ENCODE measurements at places on chromosomes 16 and 17.

DNA sequence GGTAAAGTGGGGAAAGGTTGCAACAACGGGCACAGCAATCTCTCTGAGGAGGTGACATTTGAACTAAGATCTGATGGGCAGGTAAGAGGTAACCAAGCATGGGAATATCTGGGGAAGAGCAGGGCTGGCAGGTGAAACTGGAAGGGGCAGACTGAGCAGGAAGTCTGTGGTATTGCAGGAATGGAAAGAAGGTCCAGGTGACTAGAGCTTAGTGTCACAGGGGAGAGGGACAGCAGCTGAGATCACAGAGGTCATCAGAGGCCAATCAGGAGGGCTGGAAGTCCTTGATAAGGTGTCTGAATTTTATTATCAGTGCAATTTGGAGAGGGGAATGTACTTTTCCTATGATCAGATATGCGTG is 73.3 kb upstream of the DHX40 start:
- DNase-seq = no peak

GRCh38 chr16:12002447-12003006 is 26.0 kb downstream of the SNX29 start:
- no peak for DNase-seq

DNA sequence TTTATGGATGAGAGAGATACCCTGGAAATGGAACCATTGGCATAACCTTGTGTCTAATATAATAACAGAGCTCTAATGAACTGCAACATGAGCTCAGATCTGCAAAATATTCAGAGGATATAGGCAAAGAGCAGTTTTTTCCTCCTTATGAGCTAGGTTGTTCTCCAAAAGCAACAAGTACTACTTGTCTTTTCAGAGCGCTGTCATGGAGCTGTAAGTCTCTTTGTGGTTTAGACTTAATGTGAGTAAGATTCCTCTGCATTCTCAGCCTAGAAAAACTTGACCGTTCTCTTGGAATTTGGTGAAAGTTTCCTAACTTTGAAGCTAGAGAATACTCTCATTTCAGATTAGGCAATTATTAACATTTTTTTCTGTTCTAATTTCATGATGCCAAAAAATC is 85.2 kb downstream of the FTO start:
- DNase-seq = peak; percentile 58

- peak; percentile 48 for DNase-seq
Observed at GRCh38 chr16:62225675-62226074, 189.4 kb upstream of the CDH8 start.

DNA sequence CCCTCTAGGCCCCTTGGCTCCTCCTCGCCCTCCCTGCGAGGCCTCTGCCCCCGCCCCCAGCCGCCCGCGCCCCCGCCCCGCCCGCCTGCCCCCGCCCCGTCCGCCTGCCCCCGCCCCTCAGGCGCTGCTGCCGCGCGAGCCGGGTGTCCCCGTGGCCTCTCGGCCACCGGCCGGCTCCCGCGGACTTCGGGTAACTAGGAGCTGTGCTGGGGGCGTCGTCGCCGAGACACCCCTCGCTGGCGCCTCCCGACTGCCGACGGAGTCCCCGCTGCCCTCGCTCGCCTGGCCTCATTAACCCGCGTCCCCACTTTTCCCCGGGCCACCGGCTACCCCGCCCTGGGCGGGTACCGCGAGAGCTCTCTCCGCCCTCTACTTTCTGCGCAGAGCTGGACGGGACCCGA is at the start of gene TLCD1:
Gene TLCD1, minus strand, starts transcription at position 8 of the 401 bp plus-strand sequence. CDS start 136 bp downstream, outside the sequence.
- peak; percentile 83 for DNase-seq

- no peak for DNase-seq
Observed at GRCh38 chr17:78669975-78670518, 92.9 kb upstream of the DNAH17 start.

GRCh38 chr17:50918071-50918932 is 52.1 kb upstream of the TOB1 start:
- peak; percentile 65 for DNase-seq

- DNase-seq = no peak
Observed at GRCh38 chr16:57485091-57485915, 990 bp downstream of the DOK4 start.

- DNase-seq = no peak
Observed at GRCh38 chr17:16877099-16877498, 94.8 kb downstream of the TNFRSF13B start.

All from kidney (tissue), 22 donors.